NCI-H2029 (cell line): ENCODE measurements at places on chromosomes 7 and 10.

- DNase-seq = no peak
Measured at GRCh38 chr10:944034-944831, 12.7 kb upstream of the LARP4B start.

DNA sequence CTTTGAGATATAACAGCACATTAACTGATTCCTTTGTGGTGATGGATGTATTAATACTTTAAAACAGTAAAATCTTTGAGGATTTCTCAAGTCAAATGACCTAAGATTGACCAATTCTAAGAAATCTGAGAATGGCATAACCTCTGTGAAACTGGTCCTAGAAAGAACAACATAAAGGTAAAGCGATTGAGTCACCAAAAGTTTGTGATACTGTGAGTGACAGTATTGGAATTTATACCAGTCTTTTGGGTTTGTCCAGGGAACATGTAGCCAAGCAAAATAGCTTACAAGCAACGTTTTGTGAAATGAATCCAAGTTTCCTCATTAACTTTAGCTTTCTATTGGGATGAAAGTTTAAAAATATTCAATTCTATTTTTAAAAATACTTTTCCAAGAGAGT lies 157.4 kb upstream of the TMEM196 start:
- no peak for DNase-seq

- peak; percentile 82 for DNase-seq
Measured at GRCh38 chr7:99092064-99092720, 51.7 kb downstream of the SMURF1 start.

GRCh38 chr7:88927-89231 lies 103.5 kb upstream of the FAM20C start:
- no peak for DNase-seq

DNA sequence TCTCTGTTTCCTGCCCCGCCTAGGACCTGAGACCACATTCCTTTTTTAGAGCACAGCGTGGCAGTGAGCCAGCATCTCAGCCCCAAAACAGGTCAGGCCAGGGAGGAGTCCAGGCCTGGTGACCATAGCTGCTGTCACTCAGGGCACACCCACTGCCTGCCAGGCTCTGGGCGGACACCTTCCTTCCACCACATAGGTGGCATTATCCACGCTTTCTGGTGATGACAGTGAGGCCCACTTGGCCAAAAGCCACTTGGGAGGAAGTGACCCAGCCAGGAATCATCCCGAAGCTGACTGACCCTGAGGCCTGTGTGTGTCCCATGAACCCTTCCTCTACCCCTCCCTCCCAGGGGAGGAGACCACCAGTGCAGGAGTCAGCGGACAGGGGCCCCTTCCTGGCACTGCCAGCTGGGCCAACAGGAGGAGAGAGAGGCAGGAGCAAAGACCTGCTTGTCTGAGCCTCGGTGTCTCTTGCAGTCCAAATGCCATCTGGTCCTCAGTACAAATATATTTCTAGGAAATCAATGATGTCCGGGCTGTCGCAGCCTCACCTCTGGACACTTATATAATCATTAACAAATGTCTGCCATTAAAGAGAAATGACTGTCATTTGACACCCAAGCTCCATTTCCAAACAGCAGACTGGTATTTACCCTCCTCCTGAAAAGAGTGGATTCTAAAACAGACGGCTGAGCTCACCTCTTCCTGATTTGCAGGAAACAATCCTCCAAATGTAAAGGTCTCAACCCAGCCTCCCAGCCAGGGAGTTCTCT lies 63.0 kb downstream of the ABRAXAS2 start:
- peak; percentile 20 for DNase-seq

- DNase-seq = peak; percentile 2
Measured at GRCh38 chr7:6571160-6571779, 6.0 kb upstream of the ZDHHC4 start.

GRCh38 chr7:151249732-151250072 lies 1.2 kb upstream of the SMARCD3 start:
- no peak for DNase-seq

DNA sequence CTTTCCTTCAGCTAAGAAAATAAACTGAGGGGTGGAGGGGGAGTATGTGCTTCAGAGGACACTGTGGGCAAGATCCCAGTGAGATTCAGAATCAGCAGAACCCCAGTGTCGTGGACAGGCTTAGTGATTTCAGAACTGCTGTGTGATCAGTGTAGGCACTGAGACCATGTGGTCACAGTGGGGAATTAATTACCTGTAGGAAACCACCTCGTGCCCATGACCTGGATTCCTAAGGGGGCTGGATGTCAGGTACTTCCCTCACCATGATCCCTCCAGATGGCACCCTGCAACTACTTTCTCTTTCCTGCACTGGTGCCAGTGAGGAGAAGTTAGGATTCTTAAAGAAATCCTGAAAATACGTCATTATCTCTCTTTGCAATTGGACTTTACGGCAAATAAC lies 64.4 kb downstream of the HBP1 start:
- DNase-seq = no peak

DNA sequence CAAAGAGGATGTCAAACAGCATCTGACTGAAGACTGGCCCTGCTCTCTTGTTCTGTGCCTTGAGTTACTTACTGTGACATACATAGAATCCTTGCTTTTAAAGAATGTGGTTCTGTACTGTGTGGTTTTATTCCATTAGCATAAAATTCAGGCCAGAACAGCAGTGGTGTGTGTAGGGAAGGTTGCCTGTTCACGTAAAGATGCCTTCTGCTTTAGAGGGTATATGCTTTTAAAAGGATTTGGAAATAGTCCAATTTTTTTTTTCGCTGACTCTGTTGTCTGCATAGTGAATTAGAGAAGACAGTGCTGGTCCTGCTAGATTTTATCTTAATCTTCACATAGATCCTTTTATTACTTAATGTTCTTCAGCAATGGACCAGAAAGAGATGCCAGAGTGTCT lies 470.8 kb upstream of the SEMA3A start:
- no peak for DNase-seq

DNA sequence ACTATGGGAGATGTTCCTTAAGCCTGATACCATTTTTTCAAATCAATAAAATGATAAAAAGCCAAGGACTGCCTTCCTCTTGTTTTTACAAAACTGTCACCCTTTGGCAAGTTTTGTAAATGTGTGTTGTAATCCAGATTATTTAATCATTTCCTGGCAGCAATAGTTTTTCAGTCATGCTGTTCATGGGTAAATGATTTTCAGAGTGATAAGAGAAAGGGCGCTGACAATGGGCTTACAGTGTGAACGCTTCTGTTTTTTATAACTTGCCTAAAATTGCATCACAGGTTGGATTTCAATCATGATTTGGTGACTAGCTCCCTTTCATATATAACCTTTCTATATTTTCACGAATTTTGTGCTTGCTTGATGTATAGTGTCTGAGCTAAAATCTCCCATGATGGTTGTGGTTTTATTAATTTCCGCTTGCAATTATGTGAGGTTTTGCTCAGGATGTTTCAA lies 19.0 kb upstream of the DMBT1 start:
- DNase-seq = no peak

GRCh38 chr10:93695740-93696139 lies 6.7 kb downstream of the FRA10AC1 start:
- no peak for DNase-seq

DNA sequence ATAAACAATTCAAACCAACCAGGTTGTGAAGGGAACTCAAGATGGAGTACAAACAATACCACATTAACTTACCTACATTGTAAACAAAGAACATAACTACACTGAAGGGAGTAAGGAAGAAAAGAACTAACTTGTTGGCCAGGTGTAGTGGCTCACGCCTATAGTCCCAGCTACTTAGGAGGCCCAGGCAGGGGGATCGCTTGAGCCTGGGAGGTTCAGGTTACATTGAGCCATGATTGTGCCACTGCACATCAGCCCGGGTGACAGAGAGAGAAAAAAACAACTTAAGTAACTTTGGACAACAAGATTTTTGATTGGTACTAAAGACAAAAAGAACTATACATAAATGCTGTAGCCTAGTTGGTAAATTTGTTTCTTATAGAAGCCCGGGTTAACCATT lies 68.8 kb downstream of the TRIL start:
- no peak for DNase-seq

DNA sequence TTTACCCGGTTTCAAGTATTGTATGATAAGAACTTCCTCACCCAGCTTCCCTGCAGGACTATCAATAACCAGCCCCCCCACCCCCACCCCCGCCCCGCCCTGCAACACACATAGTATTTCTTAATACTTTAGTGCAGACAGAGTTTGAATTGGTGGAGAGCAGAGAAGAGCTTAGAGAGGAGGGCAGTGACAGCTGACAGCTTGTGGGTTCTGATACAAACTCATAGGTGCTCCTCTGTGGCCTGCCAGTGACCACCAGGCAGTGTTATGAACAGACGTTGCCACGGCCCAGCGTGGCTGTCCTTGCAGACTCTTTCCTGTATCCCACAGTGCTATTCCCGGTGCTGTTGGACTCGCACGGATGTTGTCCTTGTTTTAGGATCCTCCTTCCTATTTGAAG lies 186.9 kb upstream of the ADO start:
- DNase-seq = no peak

DNA sequence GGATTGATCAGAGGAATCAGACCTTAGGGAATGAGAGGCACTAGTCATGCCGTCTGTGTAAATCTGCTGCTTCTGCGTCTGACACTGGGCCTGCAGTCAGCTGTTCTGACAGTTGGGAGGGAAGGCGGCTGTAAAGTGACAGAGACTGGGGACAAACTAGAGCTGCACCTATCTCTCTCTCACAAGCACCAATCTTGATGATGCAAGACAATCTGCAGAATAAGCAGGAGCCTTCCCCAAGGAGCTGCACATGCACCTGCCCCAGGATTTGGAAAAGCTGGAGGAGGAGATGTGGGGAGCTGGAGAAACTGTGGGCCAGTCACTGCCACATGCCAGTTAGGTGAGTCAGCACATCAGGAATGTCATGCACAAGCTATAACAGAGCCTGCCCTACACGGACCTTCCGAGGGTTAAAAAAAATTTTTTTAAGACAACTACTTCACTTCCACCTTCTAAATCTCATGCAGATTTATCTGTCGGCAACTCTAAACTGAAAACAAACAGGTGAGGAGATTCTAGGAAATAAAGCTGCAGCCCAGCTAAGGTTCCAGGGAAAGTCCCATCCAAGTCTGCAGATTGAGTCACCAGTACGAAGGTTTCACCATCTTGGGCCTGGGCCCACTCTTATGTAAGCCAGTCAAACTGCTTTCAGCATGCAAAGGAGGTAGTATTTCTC lies 39.2 kb downstream of the ENO4 start:
- DNase-seq = no peak

GRCh38 chr7:111841596-111842205 lies 279.4 kb upstream of the IMMP2L start:
- no peak for DNase-seq

- DNase-seq = no peak
Measured at GRCh38 chr7:29955799-29956486, 33.7 kb downstream of the SCRN1 start.

GRCh38 chr10:70258216-70258615 lies 25.0 kb upstream of the PPA1 start:
- no peak for DNase-seq

GRCh38 chr10:34661580-34661979 lies 153.5 kb downstream of the PARD3 start:
- DNase-seq = no peak

DNA sequence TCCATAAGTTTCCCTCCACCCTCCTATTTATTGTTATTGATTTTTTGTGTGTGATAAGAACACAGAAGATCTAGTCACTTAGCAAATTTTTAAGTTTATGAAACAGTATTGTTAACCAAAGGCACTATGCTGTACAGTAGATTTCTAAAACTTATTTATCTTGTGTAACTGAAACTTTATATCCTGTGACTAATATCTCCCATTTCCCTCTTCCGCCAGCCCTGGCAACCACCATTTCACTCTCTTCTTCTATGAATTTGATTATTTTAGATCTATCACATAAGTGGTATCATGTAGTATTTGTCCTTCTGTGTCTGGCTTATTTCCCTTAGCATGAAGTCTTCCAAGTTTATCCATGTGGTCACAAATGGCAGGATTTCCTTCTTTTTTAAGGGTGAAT lies 144.3 kb upstream of the INHBA start:
- no peak for DNase-seq

DNA sequence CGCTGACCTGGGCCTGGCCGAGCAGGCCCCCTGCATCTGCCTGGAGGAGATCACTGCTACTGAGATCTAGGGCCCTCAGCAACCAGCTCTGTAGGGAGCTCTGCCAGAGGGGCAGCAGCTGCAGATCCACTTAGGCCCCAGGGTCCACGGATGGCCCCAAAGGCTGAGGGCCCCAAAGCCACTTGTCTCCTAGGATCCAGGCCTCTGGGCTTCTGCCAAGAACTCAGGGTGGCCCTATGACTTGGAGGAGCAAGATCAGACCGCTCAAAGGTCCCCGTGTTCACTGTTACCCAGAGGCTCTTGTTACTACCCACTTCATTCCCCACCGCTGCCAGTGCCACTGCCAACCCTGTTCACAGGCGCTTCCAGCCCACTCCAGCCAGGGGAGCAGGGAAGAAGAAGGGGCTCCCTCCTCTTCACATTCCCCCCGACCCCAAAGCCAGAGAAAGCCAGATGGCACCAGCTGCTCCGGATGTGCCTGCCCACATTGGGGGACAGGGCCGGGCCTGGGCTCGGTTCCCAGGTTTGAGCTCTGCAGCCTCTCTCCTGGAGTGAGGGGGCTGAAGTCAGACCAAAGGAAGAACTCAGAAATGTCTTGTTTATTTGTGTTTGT lies 7.6 kb downstream of the LZTS2 start:
- no peak for DNase-seq

- no peak for DNase-seq
Measured at GRCh38 chr10:44771233-44771995, 139.7 kb upstream of the TMEM72 start.

- no peak for DNase-seq
Measured at GRCh38 chr10:86372119-86372783, 5.7 kb upstream of the GRID1 start.

GRCh38 chr10:31321396-31321941 lies 2.5 kb downstream of the ZEB1 start:
- DNase-seq = peak; percentile 30

DNA sequence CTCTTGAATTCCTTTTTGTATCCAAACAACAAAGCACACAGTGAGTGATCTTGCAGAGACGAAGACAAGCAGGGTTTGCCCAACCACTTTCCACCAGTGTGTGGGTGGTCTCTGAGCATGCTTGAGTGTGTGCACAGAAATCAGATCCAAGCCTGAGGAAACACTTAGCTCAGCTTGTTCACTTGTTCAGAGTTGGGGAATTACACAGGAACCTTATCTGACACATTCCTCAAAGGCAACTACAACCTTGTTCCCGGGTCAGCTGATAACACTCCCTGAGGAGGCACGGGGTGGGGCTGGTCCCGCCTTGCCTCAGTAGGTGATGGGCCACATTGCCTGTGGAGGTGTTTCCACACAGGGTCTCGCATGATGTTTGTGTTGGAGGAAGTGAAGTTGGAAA lies 216.9 kb downstream of the DYNC1I1 start:
- DNase-seq = no peak

- DNase-seq = no peak
Measured at GRCh38 chr10:32002531-32002930, 53.7 kb downstream of the KIF5B start.

GRCh38 chr7:67875558-67875957 lies 878.9 kb downstream of the TYW1 start:
- DNase-seq = no peak

- DNase-seq = no peak
Measured at GRCh38 chr7:138898255-138898654, 82.9 kb downstream of the KIAA1549 start.
